NCI-H1436 treated with DMSO at 0.1 percent for 48 hours (cell line): ENCODE measurements at places on chromosomes 11 and 22.

DNA sequence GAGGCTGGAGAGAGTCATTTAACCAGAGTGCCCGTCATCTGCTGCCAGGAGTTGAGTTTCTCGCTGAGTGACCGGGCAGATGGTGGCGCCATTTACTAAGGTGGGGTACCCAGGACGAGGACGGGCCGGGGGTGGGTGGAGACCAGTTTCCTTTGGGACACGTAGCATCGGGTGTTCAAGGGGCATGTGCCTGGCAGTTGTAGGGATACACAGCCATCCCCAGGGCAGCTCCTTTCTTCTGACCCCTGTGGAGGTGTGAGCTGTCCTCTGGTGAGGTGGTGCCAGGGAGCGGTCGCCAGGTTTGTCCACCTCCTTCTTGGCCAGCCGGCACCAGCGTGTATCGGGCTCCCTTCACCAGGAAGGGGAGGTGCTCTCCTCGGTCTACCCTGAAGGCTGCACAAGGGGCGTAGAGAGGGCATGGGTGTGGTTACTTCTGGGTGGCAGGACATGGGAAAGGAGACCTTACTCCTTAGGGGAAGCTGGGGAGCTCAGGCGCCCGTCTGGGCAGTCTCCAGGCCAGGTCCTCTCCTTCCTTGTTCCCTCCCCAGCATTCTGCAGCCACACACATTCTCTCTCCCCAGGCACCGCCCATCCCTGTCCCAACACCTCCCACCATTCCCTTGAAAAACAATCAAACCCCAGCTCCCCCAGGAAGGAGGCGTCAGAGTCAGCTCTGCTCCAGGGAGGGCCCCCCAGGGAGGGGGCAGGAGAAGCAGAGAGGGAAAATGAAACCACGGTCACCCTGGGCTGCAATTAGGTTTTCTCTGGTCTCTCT is 10.3 kb upstream of the MB start:
- DNase-seq = no peak

GRCh38 chr11:36601155-36601554 is 3.1 kb upstream of the RAG2 start:
- DNase-seq = no peak

DNA sequence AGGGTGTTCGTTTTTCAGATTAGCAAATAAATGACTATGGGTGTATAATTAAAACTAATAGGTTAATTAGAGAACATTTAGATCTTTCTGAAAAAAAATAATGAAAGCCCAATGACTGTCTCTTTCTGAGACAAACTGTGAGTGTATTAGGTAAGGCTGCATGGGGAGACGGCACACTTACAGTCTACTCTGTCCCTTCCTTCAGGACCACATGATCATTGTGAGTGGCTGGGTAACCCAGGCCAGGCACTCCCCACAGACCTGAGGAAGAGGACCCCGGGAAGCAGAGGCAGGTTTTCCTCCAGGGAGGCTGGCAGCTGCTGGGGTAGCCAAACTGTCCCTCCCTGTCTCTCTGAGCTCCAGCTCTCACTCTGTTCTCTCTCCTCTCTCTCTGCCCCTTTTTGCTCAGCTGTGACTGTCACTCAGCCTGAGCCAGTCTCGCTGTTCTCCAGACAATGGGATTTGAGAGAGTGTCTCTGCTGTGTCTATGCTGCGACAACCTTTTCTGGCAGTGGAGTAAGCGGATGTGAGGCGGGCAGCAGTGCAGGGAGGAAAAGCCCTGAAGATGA is 83.1 kb upstream of the NCAM1 start:
- no peak for DNase-seq

- no peak for DNase-seq
Observed at GRCh38 chr11:43401252-43401651, 42.5 kb downstream of the TTC17 start.

GRCh38 chr22:29334696-29335344 is 19.3 kb upstream of the RASL10A start:
- no peak for DNase-seq

- DNase-seq = no peak
Observed at GRCh38 chr11:109940816-109941215, 152.4 kb upstream of the ZC3H12C start.

DNA sequence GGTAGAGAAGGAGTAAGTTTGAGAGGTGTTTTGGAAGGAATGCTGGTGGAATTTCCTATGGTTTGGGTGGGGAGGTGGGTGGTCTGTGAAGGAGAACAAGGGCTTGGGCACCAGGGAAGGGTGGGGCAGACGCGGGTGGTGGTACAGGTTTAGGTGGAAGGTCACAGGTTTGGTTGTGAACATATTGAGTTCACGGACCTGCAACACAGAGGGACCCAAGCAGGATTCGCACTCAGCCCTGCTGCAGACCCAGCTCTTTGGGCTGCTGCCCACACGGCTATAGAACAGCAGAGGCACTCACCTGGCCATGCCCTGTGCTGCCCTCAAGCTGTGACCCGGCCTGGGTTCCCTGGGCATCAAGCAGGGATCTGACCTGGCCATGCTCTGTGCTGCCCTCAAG is 33.5 kb upstream of the EMID1 start:
- DNase-seq = no peak

- DNase-seq = no peak
Observed at GRCh38 chr11:122045181-122045586, 70.8 kb downstream of the BLID start.

GRCh38 chr22:37045958-37046357 is 5.6 kb upstream of the KCTD17 start:
- DNase-seq = no peak

DNA sequence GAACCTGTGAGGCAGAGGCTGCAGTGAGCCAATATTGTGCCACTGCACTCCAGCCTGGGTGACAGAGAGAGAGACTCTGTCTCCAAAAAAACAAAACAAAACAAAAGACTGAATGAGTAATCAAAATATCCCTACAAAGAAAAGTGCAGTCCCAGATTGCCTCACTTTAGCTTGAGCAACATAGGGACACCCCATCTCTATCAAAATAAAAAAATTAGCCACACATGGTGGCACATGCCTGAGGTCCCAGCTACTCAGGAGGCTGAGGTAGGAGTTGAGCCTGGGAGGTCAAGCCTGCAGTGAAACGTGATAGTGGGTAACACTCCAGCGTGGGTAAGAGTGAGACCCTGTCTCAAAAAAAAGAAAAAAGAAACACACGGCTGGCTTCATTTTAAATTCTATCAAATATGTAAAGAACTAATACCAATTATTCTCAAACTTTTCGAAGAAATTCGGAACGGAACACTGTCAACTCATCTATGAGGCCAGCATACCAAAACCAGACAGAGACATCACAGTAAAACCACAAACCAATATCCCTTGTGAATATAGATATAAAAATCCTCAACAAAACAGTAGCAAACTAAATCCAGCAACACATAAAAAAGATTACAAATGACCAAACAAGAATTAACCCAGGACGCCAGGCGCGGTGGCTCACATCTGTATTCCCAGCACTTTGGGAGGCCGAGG is 12.9 kb downstream of the CHEK2 start:
- DNase-seq = no peak

DNA sequence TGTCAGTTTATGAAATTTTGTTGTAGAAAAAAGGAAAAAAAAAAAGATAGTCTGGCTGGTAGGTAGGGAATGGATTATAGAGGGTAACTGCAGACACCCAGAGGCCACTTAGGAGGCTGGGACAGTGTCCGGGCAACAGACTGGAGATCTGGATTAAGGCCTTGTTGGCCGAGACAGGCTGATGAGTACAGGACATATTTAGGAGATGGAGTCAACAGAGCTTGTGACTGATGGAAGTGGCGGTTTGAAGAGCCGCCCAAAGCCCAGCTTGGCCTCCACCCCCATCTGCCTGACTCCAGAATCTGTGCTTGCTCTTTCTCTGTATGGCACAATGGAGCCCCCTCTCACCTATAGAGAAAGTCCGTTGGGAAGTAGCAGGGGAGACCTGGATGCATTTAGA is 7.6 kb downstream of the PLEKHB1 start:
- no peak for DNase-seq

GRCh38 chr11:102414559-102414958 is 38.0 kb downstream of the TMEM123 start:
- DNase-seq = no peak

GRCh38 chr11:119602745-119603373 is 126.1 kb downstream of the NECTIN1 start:
- no peak for DNase-seq
